Ovary (tissue), 10 donors: ENCODE measurements at places on chromosomes 1 and 21. TPM values are rescaled to one million over a fixed set of nuclear protein-coding genes. Genes with fewer than 3 reads are reported as not detected.

OR2M3 gene
- not detected for polyA plus RNA-seq

SERPINC1 gene
- not detected for polyA plus RNA-seq

OR10J5 gene
- not detected for polyA plus RNA-seq

TIPRL gene
- 31.6 TPM for polyA plus RNA-seq

SPATA1 gene
- 0.22 TPM for polyA plus RNA-seq

AP4B1 gene
- 15.2 TPM for polyA plus RNA-seq

ATF3 gene
- 5.1 TPM for polyA plus RNA-seq

CFAP141 gene
- polyA plus RNA-seq: not detected

BATF3 gene
- polyA plus RNA-seq: 0.90 TPM

PPM1J gene
- polyA plus RNA-seq: 0.78 TPM

COL18A1 gene
- polyA plus RNA-seq: 201 TPM

ZNF684 gene
- 3.8 TPM for polyA plus RNA-seq

C1orf87 gene
- polyA plus RNA-seq: 0.04 TPM

GPR52 gene
- 0.08 TPM for polyA plus RNA-seq

SIKE1 gene
- polyA plus RNA-seq: 15.3 TPM

STMN1 gene
- 271 TPM for polyA plus RNA-seq

UMODL1 gene
- polyA plus RNA-seq: 0.01 TPM

CELA3A gene
- 0.12 TPM for polyA plus RNA-seq

UHMK1 gene
- 8.2 TPM for polyA plus RNA-seq

PCNT gene
- polyA plus RNA-seq: 11.4 TPM

RCC2 gene
- 28.1 TPM for polyA plus RNA-seq

LZIC gene
- 24.6 TPM for polyA plus RNA-seq

RGS16 gene
- 3.8 TPM for polyA plus RNA-seq

BTBD8 gene
- polyA plus RNA-seq: 3.1 TPM

GRIK3 gene
- polyA plus RNA-seq: 0.18 TPM

TESK2 gene
- polyA plus RNA-seq: 10.5 TPM

HTR6 gene
- not detected for polyA plus RNA-seq

OR2T29 gene
- polyA plus RNA-seq: not detected

WARS2 gene
- 6.1 TPM for polyA plus RNA-seq

LCE2C gene
- polyA plus RNA-seq: not detected

LAPTM5 gene
- 103 TPM for polyA plus RNA-seq

S100A7 gene
- polyA plus RNA-seq: not detected
